ENCODE measurements at places on chromosomes 13 and 19. TPM values are rescaled to one million over a fixed set of nuclear protein-coding genes. Genes with fewer than 3 reads are reported as not detected.
A peak's percentile ranks its signal among the peaks of the same experiment; 100 is the strongest.

DNA sequence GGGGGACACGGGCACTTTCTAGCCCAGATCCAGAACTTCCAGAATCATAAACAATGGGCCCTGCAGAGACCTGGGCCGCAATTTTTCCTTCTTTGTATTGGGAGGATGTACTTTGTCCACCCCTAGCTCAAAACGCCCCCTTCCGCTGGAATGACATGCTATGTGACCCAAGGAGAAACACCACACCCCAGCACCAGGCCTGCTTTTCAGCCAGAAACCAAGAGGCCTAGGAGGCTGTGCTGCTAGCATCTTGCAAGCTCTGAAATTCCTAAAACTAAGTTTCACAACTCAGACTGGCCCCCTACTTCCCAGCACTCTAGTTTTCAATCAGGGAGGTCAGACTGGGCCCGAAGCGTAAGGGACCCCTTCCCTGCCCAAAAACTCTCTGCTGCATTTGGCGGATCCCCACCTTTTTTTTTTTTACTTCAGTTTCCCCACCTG is 538 bp downstream of the LSM4 start:
- DNase-seq: no peak

GRCh38 chr13:80444240-80445015 is 103.5 kb upstream of the SPRY2 start:
- no peak for DNase-seq

GRCh38 chr13:76091076-76091475 is 454.9 kb downstream of the LMO7 start:
- DNase-seq: no peak

Gene METTL21C
- total RNA-seq: not detected

GRCh38 chr13:43441899-43442499 is 344.8 kb downstream of the ENOX1 start:
- no peak for DNase-seq

Gene LHB
- not detected for total RNA-seq

DNA sequence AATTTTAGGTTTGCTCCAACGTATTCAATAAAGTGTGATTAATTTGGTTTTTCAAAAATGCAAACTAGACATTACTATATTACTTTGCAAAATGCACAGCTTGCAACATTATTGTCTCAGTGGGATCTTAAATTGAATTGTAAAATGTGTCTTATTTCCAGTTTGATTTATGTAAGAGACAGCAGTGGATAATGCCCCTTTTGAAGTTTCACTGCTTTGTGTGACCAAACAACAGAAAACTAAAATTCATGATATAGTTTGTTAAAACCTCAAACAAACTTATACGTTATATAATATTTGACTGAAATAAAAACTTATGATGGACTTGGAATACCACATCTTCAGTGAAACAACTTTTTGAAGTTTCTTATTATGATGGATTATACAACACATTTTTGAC is 279.8 kb downstream of the DACH1 start:
- no peak for DNase-seq

Gene DNAJB1
- total RNA-seq: 36.5 TPM

Gene TUBA3C
- not detected for total RNA-seq

- no peak for DNase-seq
These were observed 549.5 kb downstream of the SLITRK1 start for GRCh38 chr13:83332751-83333150.

- peak; percentile 40 for DNase-seq
These were observed 97.4 kb downstream of the ZDHHC20 start for GRCh38 chr13:21361706-21362105.

- DNase-seq: no peak
These were observed 391.5 kb upstream of the MIR17HG start for GRCh38 chr13:90956031-90956430.

DNA sequence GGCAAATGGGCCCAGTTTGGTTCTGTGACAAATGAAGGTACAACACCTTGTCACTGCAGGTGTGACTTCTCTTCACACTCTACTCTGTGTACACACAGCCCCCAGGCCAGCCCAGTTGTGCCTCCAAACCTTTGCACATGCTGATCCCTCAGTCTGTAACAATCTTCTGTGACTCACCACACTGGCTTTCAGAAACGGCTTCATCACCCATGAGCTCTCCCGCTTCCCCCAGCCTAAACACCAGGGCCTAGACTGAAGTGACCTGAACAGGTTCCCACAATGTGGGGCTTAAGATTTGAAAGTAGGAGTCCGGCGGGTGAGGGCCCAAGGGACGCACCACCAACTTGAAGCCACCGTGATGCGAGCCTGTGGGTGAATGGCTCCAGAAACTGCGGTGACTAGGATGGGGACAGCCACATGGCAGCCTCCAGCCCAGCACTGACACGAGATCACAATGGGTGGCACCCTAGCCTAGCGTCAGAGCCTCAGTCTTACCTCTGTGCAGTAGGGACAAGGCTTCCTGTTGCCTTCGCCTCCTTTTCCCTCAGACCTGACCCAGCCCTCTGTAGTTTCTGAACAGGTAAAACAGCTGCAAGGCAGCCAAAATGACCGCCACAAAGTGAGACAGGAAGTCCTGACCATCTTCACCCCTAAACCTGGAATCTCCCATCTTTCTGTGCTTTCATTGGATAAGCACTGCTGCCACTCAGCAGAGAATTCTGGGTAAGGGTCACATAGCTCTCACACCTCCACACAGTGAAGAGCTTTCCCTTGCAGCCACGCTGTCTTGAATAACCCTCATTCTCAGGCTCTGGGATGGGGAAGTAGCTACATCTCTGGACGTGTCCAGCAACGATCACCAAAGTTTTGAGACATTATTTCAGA is 34.2 kb upstream of the ZNF599 start:
- no peak for DNase-seq

DNA sequence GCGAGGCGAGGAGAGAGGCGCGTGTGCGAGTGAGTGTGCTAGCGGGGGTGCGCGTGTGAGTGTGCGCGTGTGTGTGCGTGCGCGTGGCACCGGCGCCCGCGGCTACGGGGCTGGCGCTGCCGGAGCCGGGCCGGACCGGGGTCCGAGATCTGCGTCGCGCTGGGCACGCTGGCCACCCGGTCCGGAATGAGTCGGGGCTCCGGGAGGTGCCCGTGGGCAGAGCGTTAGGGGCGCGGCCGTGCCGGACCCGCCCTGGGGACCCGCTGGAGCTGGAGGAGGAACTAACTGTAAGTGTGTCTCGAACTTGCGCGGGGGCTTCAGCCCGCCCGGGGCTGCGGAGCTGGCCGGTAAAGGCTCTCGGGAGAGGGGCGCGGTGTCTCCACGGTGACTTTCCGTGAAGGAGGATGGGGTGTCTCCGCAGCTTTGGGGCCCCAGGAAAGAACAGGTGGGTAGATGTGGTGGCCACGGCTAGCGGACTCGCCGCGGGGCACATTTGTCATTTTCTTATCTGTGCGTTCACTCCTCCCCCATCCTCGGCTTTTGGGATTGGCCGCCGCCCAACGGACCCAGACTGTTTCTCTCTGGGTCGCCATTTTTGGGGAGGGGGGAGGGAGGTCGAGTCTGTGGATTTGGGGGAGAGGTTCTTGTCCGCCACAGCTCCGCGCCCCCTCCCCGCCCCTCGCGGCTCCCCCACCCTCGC is 10.1 kb upstream of the SOX1 start:
- no peak for DNase-seq

DNA sequence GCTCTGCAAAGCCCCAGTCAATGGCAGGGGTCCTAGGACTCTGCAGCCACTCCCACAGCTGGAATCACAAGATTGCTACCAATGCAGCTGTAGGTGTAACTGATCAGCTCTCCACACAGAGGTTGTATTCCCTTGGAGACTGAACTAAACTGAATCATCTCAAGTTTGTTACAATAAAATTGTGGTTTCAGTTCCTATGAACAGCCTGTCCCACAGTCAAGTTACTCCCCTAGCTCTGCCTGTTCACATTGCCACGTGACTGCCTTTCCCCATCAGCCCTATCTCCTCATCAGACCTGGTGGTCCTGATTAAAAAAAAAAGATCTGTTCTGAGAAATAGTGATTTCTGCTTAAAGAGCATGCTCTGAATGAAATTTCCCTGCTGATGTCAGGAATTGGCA is 287.9 kb upstream of the NBEA start:
- DNase-seq: no peak

- no peak for DNase-seq
These were observed 4.2 kb upstream of the OR7G3 start for GRCh38 chr19:9130965-9131364.

- DNase-seq: no peak
These were observed 800.2 kb downstream of the EFNB2 start for GRCh38 chr13:105735281-105735680.

- no peak for DNase-seq
These were observed 28.7 kb upstream of the KCTD15 start for GRCh38 chr19:33767898-33768413.

Gene SPHK2
- 8.0 TPM for total RNA-seq

Gene MRPS31
- 17.8 TPM for total RNA-seq

DNA sequence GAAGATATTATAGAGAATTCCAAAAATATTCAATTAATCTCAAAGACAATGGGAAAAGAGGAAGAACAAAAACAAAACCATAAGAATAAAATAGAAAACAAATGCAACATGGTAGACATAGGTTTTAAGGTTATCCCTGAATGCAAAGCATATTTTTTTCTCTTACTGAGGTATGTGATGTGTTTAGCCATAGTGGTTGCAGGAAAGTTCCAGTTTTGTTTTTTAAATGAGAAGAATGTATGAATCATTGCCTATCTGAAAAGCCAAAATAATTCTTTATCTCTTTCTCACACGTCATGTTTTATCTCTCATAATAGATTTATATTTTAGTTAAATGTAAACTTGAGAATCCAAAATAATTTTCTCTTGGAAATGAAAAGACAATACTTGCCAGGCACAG is 2591.7 kb upstream of the PCDH20 start:
- DNase-seq: no peak

Gene SIGLEC6
- 0.44 TPM for total RNA-seq

- DNase-seq: no peak
These were observed 2280.4 kb upstream of the PCDH20 start for GRCh38 chr13:63696055-63696454.

GRCh38 chr13:90787007-90787406 is 560.5 kb upstream of the MIR17HG start:
- no peak for DNase-seq

Gene CERS1
- total RNA-seq: 1.6 TPM

- no peak for DNase-seq
These were observed 10.2 kb downstream of the RAB20 start for GRCh38 chr13:110551284-110551683.

Gene PSG3
- total RNA-seq: not detected

DNA sequence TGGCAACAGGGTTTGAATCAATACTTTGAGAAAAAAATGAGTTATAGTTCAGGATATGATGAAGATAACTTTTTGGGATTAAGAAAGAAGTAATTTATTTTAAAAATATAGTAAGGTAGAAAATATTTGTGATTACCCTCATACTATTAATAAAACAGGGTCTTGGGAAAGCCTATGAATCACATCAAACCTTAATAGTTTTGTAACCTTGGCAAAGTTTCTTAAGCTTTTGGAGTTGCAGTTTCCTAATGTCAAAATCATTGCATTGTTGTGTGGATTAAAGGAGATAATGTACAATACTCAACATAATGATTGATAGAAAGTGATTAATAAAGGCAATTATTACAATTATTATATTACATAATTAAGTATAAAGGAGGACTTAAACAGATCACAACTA is 149.0 kb downstream of the LMO7 start:
- no peak for DNase-seq

GRCh38 chr19:53332484-53332883 is 1.1 kb upstream of the ZNF845 start:
- DNase-seq: no peak

- no peak for DNase-seq
These were observed 6.4 kb downstream of the DACH1 start for GRCh38 chr13:71860547-71861138.

Gene AZU1
- total RNA-seq: not detected

DNA sequence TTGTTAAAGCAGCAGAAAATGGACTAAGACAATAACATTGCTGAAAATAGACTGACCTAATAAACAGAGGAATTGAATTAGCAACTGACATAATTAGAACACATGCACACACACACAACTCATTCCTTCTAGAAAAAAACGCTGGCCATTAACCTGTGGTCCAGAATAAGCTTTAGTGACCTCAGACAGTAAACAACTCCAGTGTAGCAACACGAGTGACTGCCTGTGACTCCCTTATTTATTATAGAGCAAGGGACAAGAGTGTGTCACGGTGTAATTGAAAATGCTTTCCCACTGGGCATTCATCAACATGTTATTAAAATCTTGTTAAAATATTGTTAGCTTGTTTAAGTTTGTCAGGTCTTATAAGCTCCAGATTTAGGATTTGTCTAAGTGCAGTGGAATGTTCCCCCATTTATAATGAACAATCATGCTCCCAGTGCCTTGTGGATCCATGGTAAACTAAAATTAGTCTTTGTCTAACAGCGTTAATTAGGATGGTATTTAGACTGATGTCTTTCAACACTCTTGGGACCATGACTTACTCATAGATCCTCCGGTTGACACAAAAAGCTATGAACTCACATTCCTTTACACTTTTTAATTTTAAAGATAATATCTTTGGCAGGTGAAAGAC is 111.7 kb upstream of the IRS2 start:
- DNase-seq: no peak

Data from right atrium auricular region (tissue), 2 donors.